ENCODE measurements at places on chromosomes 7 and 10.

DNA sequence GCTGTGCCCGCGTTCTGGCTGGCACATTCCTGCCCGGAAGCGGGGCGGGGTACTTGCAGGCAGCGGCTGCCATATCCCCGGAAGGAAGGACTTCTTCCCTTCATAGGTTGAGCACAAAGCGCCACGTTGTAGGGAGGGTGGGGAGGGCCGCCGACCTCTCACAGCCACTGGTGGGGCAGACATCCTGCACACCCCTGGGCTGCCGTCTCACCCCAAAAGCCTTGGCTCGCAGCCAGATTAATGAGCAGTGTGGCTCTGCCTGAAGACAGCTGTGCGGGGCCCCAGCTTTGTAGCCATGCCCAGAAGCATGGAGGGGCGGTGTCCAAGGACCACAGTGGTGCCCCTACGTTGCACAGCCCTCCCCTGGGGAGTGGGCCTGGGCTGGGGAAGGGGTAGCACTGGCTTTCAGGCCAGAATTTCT lies 54.3 kb upstream of the DPYSL4 start:
- no peak for DNase-seq

DNA sequence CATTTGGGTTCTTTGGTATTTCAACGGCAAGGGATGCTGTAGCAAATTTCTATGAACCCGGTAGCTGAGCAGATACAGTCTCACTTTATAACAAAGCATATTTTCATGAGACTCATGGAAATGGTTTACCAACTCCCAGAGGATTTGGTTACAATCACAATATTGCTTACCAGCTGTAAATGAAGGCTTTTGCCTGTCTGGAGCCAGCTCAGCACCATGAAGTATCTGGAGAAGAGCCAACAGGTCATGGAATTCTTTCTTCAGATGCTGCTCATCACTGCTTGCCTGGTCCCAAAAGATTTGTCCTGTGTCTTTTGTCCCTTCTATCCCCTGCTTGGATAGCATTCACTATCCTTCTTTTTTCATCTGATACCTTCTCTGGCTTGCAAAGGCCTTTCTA lies 316.9 kb upstream of the PHYHIPL start:
- DNase-seq: no peak

DNA sequence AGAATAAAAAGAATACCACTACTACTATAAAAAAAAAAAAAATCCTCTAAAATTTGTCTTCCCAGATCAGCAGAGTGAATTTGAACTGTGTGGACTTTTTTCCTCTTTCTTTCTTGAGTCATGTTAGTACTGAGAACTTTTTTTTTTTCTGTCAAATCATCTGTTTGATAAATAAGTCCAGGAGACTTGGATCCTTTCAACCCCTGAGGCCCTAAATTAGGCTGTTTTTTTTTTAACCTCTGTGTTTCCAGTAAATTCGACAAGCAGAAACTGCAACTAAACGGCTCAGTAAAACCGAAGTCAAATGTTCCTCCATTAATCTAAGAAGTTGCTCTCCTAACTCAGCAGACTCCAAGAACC lies 2.7 kb downstream of the MAP3K8 start:
- no peak for DNase-seq

GRCh38 chr10:129779126-129780111 lies 184.7 kb downstream of the EBF3 start:
- DNase-seq: no peak

- no peak for DNase-seq
Measured at GRCh38 chr10:19941206-19941880, 125.1 kb downstream of the PLXDC2 start.

DNA sequence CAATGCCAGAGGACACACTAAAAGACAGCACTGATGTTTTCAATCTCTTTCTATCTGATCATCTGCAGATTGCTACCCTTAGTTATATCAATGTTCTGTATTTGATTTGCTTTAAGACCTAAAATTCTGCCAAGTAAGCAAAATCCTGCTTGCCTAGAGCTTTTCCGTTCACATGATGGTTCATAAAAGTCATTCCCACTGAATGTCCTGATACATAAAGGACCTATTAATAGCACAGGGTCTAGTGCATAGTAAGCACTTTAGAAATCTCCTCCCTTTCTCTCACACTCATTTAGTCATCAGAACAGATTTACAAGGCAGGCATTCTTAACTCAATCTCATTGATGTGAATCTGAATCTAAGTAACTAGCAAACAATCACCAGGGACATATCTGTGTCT lies 68.8 kb downstream of the PCGF5 start:
- no peak for DNase-seq

DNA sequence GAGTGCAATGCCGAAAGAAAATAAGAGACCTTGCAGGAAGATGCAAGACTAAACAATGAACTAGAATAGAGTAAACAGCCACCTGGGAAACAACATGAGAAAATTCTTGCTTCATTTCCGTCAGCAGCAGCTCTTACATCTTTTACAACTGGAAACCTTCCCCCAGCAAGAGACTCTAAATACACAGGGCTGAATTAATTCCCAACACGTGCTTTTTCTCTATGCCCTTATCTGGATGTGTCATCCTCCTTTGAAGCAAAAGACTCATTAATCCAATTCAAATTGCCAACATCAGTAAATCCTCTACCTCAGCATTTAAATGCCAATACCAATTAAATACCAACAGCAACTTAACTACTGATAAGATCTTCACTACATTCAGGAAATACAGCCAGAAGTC lies 99.0 kb upstream of the PDE1C start:
- no peak for DNase-seq

DNA sequence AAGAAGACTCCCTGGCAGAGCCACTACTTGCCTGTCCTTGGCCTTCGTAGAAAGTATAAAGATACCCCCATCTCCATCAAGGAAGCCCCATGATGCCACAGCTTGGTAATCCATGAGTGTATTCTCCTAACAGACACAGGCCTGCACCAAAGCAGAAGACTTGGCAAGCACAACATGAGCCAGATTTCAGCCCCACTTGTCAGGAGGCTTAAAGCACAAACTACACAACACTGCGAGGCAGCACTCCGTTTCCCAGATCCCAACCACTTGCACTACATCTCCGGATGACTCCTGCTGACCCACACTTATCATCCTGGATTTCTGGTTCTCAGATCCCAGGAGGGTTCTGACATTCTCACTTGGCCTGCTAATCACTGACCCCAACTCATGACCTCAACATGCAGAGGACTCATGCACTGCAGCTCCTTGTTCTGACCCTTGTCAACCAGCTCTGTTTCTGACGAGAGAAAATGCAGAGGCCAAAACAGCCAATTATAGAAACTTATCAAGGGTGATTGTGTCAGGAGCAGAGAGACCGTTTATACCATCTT lies 100.8 kb downstream of the RELN start:
- no peak for DNase-seq

DNA sequence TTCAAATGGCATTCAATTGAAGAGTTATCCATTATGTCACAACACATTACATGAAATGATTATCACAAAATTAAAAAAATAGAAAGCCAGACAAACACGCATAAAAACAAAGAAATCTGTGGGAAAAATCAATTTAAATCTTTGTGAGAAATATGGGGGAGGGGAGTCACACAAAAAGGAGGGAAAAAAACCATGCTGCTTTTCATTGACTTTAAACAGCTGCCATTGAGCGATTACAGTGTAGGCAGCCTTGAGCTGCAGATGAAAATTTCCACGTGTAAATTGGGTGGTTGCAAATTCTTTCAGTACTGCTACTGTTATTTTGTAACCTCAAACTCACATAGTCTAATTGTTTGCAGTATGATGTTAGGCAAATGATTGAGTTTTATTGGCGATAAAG lies 889.9 kb upstream of the PHF14 start:
- DNase-seq: no peak

DNA sequence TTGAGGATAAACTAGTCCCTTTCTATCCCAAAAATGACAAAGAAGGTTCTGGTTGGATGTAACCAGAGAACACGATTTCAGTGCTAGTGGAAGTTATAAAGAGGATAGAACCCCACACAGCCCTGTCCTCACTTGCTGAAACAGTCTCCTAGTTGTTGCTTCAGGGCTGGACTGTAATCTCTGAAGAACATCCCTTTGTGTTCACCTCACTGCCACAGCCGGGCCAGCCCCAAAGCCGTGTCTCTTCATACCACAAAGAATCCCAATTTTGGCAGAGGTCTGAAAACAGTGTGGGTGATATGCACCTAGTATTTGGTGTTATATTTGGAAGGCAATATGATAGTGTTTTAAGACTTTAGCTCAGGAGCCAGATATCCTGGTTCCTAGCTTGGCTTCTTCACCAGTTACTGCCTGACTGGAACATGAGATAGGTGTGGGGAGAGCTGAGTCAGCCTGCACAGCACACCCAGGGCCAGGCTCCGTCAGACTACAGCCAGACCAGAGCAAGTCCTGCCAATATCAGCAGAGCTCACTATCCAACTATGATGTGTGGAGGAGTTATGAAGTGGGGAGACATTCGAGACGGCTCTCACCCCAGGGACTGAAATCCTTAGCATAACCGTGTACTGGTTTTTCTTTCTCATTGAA lies 21.2 kb downstream of the CYP3A4 start:
- no peak for DNase-seq

- DNase-seq: no peak
Measured at GRCh38 chr10:118800920-118801319, 46.1 kb upstream of the CACUL1 start.

- no peak for DNase-seq
Measured at GRCh38 chr7:104010052-104010909, 20.8 kb upstream of the RELN start.

DNA sequence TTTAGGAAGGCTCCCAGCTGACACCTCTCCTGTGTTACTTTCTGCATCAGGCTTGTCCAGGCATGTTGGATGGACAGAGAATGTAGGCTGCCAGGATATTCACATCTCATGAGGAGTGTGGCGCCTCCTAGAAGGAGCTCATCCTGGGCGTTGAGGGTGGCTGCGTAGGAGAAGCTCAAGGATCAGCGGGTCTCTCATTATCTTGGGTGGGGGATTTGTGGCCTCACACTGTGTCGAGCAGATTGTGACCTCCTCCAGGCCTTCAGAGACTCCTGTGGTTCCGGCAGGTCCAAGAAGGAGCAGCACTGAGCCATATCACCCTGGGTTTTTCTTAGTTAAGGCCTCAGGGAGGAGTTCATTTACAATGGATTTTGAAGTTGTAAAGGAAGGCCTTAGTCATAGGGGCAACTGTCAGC lies 8.7 kb upstream of the COBL start:
- no peak for DNase-seq

DNA sequence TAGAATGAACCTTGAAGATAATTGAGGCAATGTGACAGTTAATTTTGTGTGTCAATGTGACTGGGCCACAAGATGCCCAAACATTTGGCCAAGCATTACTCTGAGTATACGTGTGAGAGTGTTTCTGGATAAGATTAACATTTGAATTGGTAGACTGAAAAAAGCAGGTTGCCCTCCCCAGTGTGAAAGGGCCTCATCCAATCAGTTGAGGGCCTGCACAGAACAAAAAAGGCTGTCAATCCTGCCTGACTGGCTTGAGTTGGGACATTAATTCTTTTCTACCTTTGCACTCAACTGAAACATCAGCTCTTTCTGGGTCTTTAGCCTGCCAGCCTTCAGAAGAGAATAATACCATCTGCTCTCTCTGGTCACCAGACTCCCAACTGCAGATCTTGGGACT lies 56.6 kb upstream of the PDE1C start:
- DNase-seq: no peak

- DNase-seq: no peak
Measured at GRCh38 chr7:42097752-42098151, 139.3 kb downstream of the GLI3 start.

- no peak for DNase-seq
Measured at GRCh38 chr7:42492920-42493319, 255.9 kb upstream of the GLI3 start.

GRCh38 chr7:76515999-76516443 lies 5.7 kb downstream of the UPK3B start:
- no peak for DNase-seq

GRCh38 chr7:133980804-133981203 lies 146.3 kb upstream of the LRGUK start:
- DNase-seq: no peak

DNA sequence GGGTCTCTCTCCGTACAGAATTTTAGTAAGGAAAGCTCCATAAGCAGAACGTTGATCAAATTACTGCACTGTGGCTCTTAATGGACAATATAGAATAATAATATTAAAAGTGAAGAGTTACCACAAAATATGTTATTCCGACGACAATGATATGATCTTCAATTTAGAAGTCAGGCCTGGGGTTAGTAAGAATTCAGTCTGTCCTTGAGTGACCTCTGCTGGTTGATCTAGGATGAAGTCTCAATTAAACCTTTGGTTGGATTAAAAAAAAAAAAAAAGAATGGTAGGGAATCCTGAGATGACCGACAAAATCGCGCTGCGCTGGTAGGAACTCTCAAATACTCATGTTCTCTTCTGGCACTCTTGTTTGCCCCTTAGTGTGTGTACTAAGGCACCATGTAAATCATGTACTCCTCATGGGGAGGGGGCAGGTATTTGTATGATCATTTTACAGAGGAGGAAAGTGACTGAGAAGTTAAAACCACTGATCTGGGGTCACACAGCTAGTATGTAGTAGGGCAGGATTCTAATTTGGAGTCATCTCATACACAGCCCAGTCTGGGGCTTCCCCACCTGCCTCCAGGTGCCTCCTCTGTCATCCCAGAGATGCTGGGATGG lies 161.3 kb upstream of the NPVF start:
- no peak for DNase-seq

- DNase-seq: no peak
Measured at GRCh38 chr10:123884907-123885381, 6.7 kb downstream of the CPXM2 start.

DNA sequence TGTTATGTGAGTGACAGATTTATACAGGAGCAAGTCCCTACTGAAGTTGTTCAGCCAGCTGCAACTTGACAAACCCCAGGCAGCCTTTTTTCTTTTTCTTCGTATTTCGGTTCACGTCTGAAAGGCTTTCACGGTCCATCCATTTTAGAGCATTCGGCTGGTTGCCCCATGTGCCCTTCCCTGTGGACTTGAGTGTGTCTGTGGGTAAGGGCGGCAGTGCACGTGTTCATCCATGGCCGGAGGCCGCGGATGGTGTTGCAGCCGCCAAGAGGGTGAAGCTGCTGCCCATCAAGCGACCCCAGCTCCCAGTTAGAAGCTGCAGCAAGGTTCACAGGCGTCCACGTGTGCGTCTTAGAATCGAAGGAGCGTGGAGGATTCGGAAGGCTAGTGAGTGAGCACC lies 35.9 kb downstream of the PPP2R2D start:
- DNase-seq: no peak

GRCh38 chr7:140176811-140177702 lies at the start of gene KDM7A:
TSS of gene KDM7A (minus strand) at chr7:140176983. CDS start at chr7:140176937, 46 bp downstream.
- DNase-seq: peak; percentile 78

GRCh38 chr7:97973206-97973658 lies 16.8 kb downstream of the OCM2 start:
- DNase-seq: no peak
